ENCODE measurements at places on chromosomes 5 and 9. TPM values are rescaled to one million over a fixed set of nuclear protein-coding genes. Genes with fewer than 3 reads are reported as not detected.

The GARIN3 gene
- total RNA-seq = not detected

The ST8SIA4 gene
- total RNA-seq = 3.0 TPM

The TOR1B gene
- 19.8 TPM for total RNA-seq

The MARCOL gene
- not detected for total RNA-seq

The IGFBPL1 gene
- total RNA-seq = under 0.01 TPM

The PDE8B gene
- total RNA-seq = under 0.01 TPM

The PROB1 gene
- 2.8 TPM for total RNA-seq

The EFNA5 gene
- total RNA-seq = 72.8 TPM

The ZNG1E gene
- total RNA-seq = 24.2 TPM

The QRFP gene
- not detected for total RNA-seq

The IFNA13 gene
- total RNA-seq = not detected

The HMMR gene
- 14.6 TPM for total RNA-seq

The HTR4 gene
- not detected for total RNA-seq

The BAAT gene
- not detected for total RNA-seq

The C5orf46 gene
- total RNA-seq = not detected

The ZNF366 gene
- 1.3 TPM for total RNA-seq

The TMEM252 gene
- total RNA-seq = not detected

The PCDHB15 gene
- total RNA-seq = 1.4 TPM

The ATP10B gene
- total RNA-seq = under 0.01 TPM

The ORM2 gene
- not detected for total RNA-seq

The SHLD3 gene
- 3.6 TPM for total RNA-seq

The TMEM232 gene
- total RNA-seq = 0.44 TPM

The DMRT3 gene
- not detected for total RNA-seq

The KCNT1 gene
- not detected for total RNA-seq

The C1QTNF2 gene
- under 0.01 TPM for total RNA-seq

The PCDHGA8 gene
- 1.2 TPM for total RNA-seq

The CCNJL gene
- 6.3 TPM for total RNA-seq

The GRXCR2 gene
- total RNA-seq = not detected

The SMIM33 gene
- total RNA-seq = not detected

The TRIM7 gene
- 0.99 TPM for total RNA-seq

The CRAT gene
- total RNA-seq = 25.6 TPM

Data from lung microvascular endothelial cell (primary cell).